ENCODE measurements at places on chromosomes 6 and 20. TPM values are rescaled to one million over a fixed set of nuclear protein-coding genes. Genes with fewer than 3 reads are reported as not detected.

The THBS2 gene
- 9.4 TPM for polyA plus RNA-seq

The SCRT2 gene
- not detected for polyA plus RNA-seq

The ADA gene
- polyA plus RNA-seq, result 5.8 TPM

The ASIP gene
- polyA plus RNA-seq, result 0.38 TPM

The DOK5 gene
- 2.1 TPM for polyA plus RNA-seq

The TFAP2A gene
- 0.42 TPM for polyA plus RNA-seq

The ULBP3 gene
- polyA plus RNA-seq, result 13.0 TPM

The WFDC10A gene
- polyA plus RNA-seq, result not detected

The RTF2 gene
- polyA plus RNA-seq, result 133 TPM

The LGSN gene
- polyA plus RNA-seq, result 0.11 TPM

The ZNF311 gene
- polyA plus RNA-seq, result 5.9 TPM

The PPP1R14C gene
- polyA plus RNA-seq, result 26.2 TPM

The CRYBG1 gene
- polyA plus RNA-seq, result 13.3 TPM

- no peaks in the 10 kb centered on the region for H3K4me1 ChIP-seq
- H3K36me3 ChIP-seq, result no peaks in the 10 kb centered on the region
- no peaks in the 10 kb centered on the region for H3K27me3 ChIP-seq
- DNase-seq, result no peak
These were observed 31.1 kb downstream of the LRFN2 start for GRCh38 chr6:40556023-40556422.

DNA sequence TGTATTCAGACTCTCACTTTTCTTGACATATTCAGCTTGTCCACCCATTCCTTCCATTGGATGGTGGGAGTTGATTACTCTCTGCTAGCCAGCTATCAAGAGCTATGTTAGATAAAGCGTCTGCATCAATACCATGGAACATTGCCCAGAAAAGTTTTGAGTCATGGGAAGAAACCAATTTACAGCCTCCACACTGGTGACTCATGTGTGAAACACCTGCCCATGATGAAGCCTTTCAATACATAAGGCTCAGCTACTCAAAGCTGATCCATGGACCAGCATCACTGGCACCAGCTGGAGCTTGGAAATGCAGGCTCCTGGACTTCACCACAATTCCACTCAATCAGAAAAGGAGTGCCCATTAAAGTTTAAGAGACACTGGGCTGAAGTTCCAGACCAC, 16.1 kb downstream of the PLA2G7 start:
- H3K4me3 ChIP-seq, result no peak overlapping the region
- H3K4me1 ChIP-seq, result peaks cover 6% of the 10 kb centered on the region
- H3K27me3 ChIP-seq, result no peaks in the 10 kb centered on the region
- H3K27ac ChIP-seq, result no peak overlapping the region
- DNase-seq, result no peak

GRCh38 chr6:66965227-66965626, 1258.2 kb upstream of the EYS start:
- H3K36me3 ChIP-seq, result no peaks in the 10 kb centered on the region
- no peak overlapping the region for H3K27ac ChIP-seq
- H3K4me1 ChIP-seq, result no peaks in the 10 kb centered on the region
- DNase-seq, result no peak

DNA sequence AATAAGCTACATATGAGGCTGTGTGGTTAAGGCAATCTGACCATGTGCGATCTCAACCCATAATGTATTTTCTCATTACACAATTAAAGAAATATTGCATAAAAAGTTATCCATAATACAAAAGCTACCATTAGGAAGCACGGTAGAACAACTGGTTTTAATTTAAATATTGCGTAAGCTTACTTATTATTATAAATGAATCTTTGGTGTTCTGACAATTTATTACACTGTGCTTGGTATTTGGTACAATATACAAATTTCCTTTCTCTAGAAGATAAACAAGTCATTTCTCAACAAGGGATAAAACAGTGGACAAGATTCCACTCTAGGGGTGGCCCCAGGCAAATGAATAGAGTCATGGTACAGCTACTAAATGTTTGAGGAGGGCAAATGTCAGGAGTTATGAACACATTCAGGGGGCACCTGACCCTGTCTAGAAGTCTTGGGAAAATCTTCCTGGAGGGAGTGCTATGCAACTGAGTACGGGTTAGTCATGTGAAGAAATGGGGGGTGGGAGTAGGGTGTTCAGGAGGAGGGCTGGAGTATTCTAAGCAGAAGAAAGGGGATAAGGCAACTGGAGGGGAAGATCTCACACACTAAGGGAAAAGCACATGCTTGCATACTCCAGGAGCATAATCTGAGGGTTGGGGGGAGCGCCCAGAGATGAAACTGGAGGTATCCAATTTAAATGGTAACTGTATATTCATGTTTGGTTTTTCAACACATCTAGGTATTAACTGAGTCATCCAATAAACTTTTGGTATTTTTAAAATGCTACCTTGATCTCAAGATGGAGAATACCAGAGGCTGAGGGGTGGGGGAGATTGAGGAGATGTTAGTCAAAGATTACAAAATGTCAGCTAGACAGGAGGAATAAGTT, 296.9 kb upstream of the SGK1 start:
- H3K27me3 ChIP-seq, result no peaks in the 10 kb centered on the region
- no peak overlapping the region for H3K27ac ChIP-seq
- DNase-seq, result no peak
- H3K4me3 ChIP-seq, result no peak overlapping the region
- no peaks in the 10 kb centered on the region for H3K4me1 ChIP-seq

DNA sequence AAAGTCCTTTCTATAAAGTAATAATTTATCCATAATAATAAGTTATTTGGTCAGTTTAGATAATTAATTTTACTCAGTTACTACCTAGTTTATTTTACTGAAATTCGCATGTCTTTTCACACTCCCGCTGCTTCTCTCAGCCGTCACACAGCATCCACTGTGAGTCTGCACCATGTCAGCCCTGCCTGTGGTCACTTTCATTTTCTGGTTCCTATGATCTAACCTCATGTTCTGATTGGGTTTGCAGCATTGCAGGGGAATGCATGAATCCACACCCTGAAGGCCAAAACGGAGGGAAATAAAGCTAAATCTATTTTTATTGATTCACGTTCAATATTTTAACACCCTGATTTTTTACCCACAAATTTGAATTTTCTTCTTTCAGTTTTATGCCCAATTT, 47.4 kb downstream of the PDE10A start:
- H3K4me3 ChIP-seq, result no peak overlapping the region
- H3K27me3 ChIP-seq, result no peaks in the 10 kb centered on the region
- no peak overlapping the region for H3K27ac ChIP-seq
- no peaks in the 10 kb centered on the region for H3K4me1 ChIP-seq
- no peaks in the 10 kb centered on the region for H3K36me3 ChIP-seq

DNA sequence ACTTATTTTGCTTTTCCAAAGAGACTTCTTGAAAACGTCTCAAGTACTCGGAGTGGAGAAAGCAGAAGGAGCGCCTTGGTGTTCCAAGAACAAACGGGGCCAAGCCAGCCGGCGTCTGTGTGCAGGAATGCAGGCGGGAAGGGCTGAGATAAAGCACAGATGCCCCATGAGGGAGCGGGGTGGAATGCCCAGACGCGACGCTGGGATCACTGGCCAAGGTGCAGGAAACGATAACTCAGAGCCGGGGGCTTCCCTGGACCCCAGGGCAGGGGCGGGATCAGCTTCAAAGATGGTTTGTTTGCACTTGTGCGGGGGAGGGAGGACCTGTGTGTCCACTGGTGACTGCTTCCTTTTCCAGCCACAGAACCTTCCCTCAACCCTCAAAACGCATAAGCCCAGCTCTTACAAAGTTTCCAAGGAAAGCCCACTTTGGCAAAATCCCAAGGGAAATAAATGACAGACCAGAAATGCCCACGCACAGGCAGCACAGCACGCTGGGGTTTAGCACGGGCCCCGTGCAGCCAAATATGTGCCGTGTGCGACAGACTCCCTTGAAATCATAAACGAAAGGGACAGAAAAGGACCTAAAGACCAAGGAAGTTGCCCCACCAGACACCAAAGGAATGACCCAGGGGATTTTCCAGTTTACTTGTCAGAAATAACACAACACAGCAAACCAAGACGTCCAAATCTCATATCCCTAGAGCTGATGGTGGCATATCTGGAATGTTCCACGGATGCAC, 113.9 kb downstream of the NFATC2 start:
- no peak overlapping the region for H3K27ac ChIP-seq
- no peaks in the 10 kb centered on the region for H3K36me3 ChIP-seq
- no peaks in the 10 kb centered on the region for H3K27me3 ChIP-seq
- peak; percentile 31 for DNase-seq

GRCh38 chr20:43198607-43199006, 8.9 kb upstream of the PTPRT start:
- no peak overlapping the region for H3K27ac ChIP-seq
- no peaks in the 10 kb centered on the region for H3K27me3 ChIP-seq
- no peaks in the 10 kb centered on the region for H3K4me1 ChIP-seq
- no peaks in the 10 kb centered on the region for H3K36me3 ChIP-seq

- H3K27me3 ChIP-seq, result no peaks in the 10 kb centered on the region
- H3K4me3 ChIP-seq, result no peak overlapping the region
- DNase-seq, result no peak
- H3K4me1 ChIP-seq, result no peaks in the 10 kb centered on the region
These were observed 29.4 kb downstream of the THBS2 start for GRCh38 chr6:169224185-169224695.

- no peak for DNase-seq
- no peaks in the 10 kb centered on the region for H3K36me3 ChIP-seq
- H3K4me1 ChIP-seq, result no peaks in the 10 kb centered on the region
These were observed 26.5 kb upstream of the GFOD1 start for GRCh38 chr6:13513626-13514502.

GRCh38 chr6:19805129-19805481, 32.1 kb upstream of the ID4 start:
- H3K36me3 ChIP-seq, result no peaks in the 10 kb centered on the region
- peaks cover 5% of the 10 kb centered on the region for H3K4me1 ChIP-seq
- no peak for DNase-seq
- peak overlapping the region; percentile 33 for H3K4me3 ChIP-seq
- peak overlapping the region; percentile 88 for H3K27ac ChIP-seq

- H3K27me3 ChIP-seq, result no peaks in the 10 kb centered on the region
- no peak for DNase-seq
- no peaks in the 10 kb centered on the region for H3K36me3 ChIP-seq
- no peak overlapping the region for H3K4me3 ChIP-seq
- no peak overlapping the region for H3K27ac ChIP-seq
These were observed 19.5 kb downstream of the GCM2 start for GRCh38 chr6:10862361-10862760.

DNA sequence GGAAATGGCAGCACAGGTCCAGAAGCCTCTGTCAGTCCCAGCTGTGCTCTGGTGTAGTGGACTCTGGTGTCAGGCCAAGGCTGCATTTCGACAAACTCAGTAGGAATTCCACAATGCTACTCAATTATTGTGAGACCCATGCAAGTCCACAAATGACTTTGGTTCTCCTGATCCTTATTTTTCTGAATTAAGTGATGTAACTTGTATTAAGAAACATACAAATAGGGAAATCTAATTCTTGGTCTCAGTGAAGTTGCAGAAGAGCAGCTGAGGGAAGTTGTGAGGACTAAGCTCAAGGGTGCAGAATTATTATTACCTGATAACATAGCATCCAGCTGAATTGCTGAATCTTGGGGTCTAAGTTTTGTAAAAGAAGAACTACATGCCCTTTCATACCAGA, 116.8 kb downstream of the MAFB start:
- no peaks in the 10 kb centered on the region for H3K36me3 ChIP-seq
- no peak overlapping the region for H3K4me3 ChIP-seq
- H3K27ac ChIP-seq, result no peak overlapping the region
- no peak for DNase-seq

- H3K27ac ChIP-seq, result no peak overlapping the region
- H3K4me3 ChIP-seq, result no peak overlapping the region
- H3K4me1 ChIP-seq, result no peaks in the 10 kb centered on the region
- DNase-seq, result no peak
- H3K27me3 ChIP-seq, result no peaks in the 10 kb centered on the region
These were observed 59.8 kb downstream of the SOD2 start for GRCh38 chr6:159633196-159633595.

DNA sequence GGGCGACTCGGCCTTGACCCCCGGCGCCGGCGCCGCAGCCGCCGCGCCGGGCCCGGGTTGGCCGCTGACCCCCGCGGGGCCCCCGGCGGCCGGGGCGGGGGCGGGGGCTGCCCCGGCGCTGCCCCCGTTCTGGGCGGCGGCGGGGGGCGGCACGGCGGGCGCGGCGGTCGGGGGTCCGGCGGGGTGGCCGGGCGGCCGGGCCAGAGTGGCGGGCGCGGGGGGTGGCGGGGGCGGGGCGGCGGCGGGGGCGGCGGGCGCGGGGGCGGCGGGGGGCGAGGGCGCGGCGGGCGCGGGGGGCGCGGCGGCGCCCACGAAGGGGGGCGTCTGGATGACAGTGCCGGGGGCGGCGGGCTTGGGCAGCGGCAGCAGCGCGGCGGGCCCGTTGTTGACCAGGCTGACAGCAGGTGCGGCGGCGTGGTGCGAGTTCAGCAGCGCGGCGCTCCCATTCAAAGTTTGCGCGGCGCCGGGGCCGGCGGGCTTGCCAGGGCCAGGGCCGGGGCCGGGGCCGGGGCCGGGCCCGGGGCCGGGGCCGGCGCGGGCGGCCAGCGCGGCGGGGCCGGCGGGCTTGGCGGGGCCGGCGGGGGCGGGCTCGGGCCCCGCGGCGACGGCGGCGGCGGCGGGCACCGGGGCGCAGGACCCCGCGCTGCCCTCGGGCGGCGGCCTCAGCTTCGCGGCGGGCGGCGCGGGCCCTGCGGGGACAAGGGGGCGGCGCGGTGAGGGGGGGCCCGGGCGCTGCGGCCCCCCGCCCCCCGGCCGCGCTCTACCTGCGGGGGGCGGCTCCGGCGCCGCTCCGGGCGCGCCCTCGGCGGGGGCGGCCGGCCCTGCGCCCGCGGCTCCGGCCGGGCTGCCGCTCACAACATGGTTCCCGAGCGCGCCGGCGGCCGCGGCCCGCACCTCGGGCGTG, 659 bp downstream of the TAF4 start:
- no peaks in the 10 kb centered on the region for H3K27me3 ChIP-seq
- no peaks in the 10 kb centered on the region for H3K36me3 ChIP-seq
- no peak for DNase-seq
- H3K4me1 ChIP-seq, result peaks cover 62% of the 10 kb centered on the region
- no peak overlapping the region for H3K27ac ChIP-seq
- peak overlapping the region; percentile 17 for H3K4me3 ChIP-seq

- no peaks in the 10 kb centered on the region for H3K36me3 ChIP-seq
- no peak overlapping the region for H3K27ac ChIP-seq
- no peak overlapping the region for H3K4me3 ChIP-seq
- no peaks in the 10 kb centered on the region for H3K4me1 ChIP-seq
- no peaks in the 10 kb centered on the region for H3K27me3 ChIP-seq
These were observed 632.8 kb downstream of the HDGFL1 start for GRCh38 chr6:23202207-23202606.

DNA sequence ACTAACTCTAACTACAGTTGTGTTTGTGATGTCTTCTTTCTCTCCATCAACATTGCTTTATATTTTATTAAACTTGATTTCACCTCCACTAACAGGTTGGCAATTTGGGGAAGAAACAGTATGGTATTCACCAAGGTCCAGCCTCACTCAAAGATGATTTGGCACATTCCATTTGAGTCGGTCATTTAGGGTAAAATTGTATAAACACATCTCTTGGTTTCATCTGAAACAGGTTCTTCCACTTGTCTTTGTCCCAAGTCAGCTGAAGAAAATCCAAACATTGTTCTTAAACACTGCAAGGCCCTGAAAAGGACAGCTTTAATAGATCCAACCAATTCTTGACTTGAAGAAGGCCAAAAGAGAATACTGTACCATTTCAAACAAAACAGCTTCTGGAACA, 104.9 kb upstream of the NT5E start:
- H3K36me3 ChIP-seq, result no peaks in the 10 kb centered on the region
- H3K27ac ChIP-seq, result no peak overlapping the region
- no peak for DNase-seq
- no peaks in the 10 kb centered on the region for H3K27me3 ChIP-seq

All from left lung (tissue), 14 donors.